RWPE1 (cell line): ENCODE measurements at places on chromosomes 7 and 10.

GRCh38 chr10:6242089-6242488 is 39.4 kb downstream of the PFKFB3 start:
- DNase-seq: no peak

GRCh38 chr7:127789031-127789430 is 137.0 kb downstream of the SND1 start:
- DNase-seq: no peak

- peak; percentile 84 for DNase-seq
Measured at GRCh38 chr10:88932539-88933256, 19.9 kb downstream of the ACTA2 start.

GRCh38 chr7:21616796-21617436 is 74.1 kb downstream of the DNAH11 start:
- peak; percentile 76 for DNase-seq

- DNase-seq: no peak
Measured at GRCh38 chr10:76523246-76523645, 1091.8 kb downstream of the LRMDA start.

DNA sequence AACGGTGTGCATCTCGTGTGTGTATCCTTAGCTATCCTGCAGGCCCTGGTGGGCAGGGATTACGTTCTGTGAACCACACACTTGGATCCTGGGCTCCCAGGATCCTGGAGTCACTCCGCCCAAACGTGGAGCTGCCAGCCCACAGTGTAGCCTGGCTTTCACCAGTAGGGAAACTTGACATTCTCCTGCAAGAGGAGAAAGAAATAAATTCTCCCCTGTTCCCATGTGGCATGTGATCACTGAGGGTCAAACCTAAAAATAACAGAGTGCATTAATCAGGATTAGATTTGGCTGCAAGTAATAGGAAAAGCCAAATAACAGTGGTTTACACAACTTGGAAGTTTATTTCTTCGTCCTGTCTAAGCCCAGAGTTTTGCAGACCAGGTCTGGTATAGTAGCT is 32.3 kb downstream of the PALD1 start:
- DNase-seq: no peak
